ENCODE measurements at places on chromosomes 1 and 21.

DNA sequence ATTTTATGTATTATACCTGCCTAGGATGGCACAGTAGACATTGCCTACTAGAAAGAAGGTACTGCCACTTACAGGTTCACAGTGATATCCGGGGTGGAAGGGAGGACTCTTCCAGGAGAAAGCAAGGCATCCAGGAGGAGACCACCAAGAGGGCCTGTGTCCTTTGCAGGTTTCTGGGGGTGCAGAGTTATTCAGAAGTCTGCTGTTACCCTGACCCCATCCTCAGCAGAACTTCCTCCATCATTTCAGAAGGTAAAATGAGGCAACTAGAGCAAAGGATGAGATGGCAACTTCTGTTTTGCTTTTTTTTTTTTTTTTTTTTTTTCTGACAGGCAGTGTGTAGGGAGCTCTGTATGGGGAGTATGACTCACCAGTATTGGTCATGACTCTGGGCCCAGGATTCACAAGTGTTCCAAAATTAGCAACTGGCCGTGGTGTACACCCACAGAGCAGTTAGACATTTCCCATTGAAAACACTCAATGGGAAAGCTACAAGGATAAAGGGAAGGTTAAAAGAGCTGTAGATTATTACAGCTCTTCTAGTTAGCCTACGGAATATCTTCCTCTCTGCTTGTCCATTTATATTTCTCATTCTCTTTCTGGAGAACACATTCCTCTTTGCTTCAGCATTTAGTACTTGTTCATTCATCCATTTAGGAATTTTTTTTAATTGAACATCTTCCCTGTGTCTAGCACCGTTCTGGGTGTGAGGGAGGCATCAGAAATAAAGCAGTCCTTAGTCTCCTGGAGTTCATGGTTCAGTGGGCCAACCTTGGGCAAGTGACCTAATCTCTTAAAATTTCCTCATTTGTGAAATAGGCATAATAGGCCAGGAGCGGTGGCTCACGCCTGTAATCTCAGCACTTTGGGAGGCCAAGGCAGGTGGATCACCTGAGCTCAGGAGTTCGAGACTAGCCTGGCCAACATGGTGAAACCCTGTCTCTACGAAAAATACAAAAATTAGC, 50.5 kb upstream of the PPP2R5A start:
- no peak for DNase-seq

GRCh38 chr1:39672551-39672947, 642 bp upstream of the NT5C1A start:
- DNase-seq = no peak

DNA sequence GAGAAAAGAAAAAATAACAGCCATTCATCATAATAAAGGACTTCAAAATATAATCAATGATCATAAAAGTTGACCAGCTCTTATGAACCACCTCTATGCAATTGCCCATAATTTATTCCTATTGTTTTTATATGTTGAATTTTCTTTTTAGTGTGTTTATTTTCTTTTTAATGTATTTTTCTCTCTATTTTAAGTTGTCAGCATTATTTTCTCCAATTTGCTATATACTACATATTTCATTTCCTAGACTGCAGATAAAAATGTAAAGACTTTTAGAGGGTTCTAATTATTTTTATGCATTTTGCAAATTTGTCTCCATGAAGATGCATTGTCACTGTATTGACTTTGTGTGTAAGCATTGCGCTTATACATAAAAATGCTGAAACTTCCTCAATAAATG, 58.4 kb downstream of the MROH9 start:
- DNase-seq = no peak

DNA sequence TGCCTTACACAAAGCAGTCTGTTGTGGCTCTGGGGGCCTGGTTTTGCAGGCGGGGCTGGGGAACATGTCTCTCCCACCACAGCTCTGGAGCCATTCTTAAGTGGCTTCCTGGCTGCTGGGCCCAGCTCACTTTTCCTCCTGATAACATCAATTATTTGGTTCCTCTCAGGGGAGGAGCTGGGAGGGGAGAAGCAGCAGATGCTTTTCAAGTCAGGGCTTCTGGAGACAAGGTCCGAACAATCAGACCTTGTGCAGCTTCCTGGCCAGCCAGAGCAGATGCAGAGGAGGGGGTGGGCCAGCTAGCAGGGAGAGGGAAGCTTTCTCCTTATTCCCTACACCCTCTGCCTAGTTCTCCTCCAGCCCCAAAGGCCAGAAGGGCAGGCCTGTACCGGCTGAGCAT, 3.7 kb upstream of the PAQR6 start:
- DNase-seq = no peak

- no peak for DNase-seq
Measured at GRCh38 chr1:239555350-239555749, 169.0 kb downstream of the CHRM3 start.

Measured in T47D (cell line).